ENCODE measurements at places on chromosomes 7 and 10.

DNA sequence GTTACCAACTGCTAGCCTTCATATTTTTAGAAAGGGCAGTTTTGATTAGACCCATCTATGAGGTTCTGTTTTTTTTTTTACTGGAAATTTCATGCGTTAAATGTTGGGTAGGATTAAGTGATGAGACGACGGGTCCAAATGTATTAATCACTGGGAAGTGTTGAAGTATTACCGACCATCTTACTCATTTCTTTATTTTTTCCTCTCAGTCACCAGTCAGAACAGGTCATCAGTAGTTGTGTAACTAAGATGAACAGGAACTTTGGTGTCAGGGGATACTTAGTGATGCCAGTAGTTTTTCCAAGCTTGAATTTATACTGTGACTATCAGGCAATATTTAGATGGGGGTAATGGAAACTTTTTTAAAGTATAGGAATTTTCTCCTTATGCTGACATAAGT is 14.2 kb downstream of the TFAM start:
- DNase-seq: no peak

DNA sequence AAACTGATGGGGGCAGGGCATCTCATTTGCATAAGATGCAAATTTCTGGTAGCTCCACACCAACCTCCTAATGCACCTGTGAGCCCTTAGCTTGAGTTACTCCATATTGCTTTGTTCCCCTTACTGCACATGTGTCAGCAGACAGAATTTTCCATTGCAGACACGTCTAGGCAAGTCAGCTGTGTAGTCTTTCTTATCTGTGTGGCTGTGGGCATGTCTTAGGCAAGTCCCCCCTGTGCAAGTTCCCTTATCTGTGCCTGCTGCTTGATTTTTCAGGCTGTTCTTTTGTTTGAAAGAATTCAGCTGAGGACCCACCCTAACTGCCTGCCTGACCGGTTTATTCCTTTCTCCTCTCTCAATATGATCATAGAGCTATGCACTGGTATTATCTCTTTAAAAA is 28.5 kb upstream of the TRIM24 start:
- no peak for DNase-seq

DNA sequence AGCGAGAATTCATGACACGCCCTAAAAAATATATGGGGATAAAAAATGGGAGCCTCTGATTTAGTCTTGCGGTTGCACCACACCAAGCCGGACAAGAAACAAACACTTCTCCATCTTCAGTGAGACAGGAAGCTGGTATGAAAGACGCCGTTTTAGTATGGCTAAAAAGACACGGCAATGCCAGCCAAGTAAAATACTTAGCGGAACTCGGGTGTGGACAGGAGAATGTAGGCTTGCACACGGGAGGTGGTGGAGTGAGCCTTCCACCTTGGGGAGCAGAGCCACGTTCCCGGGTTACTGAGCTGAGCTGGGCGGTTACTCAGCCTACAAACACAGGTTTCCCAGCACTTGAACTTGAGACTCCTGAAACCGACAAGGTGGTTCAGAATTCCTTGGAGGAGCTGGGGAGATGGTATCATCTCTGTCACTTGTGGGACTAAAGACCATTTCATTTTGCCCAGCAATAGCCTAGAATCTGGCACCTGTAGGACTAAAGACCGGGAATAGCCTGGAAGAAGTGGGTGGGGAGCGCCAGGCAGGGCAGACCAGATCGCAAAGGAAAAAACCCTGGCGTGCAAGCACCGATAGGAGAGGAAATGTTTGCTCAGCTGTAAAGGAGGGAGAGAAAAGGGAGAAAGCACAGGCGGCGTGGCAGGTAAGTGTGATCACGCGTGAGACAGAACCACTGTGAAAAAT is 34.8 kb upstream of the SEPHS1 start:
- DNase-seq: no peak

- DNase-seq: no peak
These were observed 298.9 kb downstream of the WDR37 start for GRCh38 chr10:1354809-1355710.

DNA sequence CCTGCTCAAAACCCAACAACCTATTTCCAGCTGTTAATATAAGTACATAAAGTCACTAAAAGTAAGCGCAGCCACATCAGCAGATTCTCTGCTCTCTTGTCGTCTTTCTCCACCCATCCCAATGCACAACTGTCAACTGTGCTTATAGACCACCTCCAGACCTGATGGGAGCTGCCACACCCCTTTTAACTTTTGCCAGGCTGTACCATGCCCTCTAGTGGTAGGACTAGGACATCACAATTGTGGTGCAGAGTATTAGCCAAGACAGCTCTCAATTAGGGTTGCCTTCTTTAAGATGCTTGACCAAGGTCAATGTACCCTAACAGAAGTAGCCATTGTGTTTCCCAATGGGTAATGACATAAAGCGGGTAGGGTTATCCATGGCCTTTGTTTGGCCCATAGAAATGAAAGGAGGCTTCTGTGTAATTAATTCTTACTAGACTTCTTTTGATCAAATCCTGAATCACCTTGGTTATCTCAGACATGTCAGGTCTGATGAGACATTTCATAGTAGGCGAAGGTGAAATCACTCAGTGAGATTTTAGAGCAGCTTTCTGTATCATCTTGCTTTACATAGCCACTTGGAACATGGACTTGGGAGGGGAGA is 68.1 kb downstream of the SCRN1 start:
- peak; percentile 57 for DNase-seq

DNA sequence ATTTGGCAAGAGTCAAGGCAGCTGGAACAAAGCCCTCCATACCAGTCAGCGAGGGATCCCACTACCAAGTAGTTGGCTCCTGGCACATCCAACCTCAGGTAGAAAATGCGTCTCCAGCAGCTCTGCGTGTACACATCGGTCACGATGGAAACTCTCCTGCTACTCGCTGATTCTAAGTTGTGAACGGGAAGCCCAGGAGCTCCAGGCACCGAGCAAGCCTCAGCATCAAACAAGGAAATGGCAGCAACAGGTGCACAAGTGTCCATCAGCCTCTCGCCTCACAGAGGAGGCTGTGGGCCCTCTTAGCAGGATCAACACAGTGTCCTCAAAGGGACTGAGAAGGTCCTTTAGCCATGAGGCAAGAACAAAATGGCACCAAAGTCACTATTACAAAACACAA is 127.0 kb downstream of the TCERG1L start:
- DNase-seq: no peak

GRCh38 chr10:97684866-97685394 is 2.1 kb downstream of the AVPI1 start:
- no peak for DNase-seq

GRCh38 chr10:79382491-79382941 is 35.2 kb downstream of the PPIF start:
- DNase-seq: no peak

DNA sequence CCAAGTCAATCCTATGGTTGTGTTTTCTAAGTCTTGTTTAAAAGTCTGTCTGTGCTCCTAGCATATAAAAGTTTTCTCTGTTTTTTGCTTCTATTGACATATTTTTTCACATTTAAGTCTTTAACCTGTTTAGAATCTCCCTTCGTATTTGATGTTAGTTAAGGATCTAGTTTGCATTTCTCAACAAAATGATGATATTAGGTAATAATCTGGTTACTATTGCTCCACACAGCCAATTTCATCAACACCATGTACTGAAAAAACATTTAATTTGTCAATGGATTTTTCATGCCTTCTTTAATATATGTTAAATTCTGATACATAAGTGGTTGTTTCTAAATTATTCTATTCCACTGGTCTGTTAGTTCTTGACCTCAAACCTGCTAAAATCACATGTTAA is 17.5 kb upstream of the TSGA13 start:
- no peak for DNase-seq

DNA sequence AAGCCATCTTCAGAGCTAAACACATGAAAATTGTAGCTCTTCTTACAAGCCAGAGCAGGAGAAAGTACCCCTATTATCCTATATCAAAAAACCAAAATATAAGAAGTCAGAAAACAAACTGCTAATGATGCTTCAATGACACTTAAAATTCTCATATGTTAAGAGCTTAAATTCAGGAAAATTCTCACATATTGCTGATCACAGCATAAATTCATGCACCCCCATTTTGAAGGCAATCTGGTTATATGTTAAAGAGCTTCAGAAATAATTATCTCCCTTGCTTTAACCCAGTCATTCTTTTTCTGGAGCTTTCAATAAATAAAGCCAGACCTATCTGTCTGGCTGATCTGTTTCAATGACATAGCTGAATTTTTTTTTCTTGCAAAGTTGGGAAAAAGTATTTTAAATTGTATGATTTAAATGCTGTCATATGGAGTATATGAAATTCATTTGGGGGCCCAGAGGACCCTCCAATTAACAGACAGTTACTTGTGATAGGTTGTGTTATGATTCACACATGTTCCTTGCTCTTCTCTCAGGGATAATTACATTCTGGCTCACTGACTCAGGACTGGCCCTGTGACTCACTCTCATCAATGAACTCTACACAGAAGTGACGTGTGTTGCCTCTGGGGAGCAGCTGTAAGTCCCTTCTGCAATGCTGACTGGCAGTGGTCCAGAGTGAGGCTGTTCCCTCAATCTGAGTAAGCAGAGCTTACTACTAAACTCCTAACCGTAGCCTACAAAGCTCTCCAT is 85.2 kb downstream of the HGF start:
- peak; percentile 79 for DNase-seq

DNA sequence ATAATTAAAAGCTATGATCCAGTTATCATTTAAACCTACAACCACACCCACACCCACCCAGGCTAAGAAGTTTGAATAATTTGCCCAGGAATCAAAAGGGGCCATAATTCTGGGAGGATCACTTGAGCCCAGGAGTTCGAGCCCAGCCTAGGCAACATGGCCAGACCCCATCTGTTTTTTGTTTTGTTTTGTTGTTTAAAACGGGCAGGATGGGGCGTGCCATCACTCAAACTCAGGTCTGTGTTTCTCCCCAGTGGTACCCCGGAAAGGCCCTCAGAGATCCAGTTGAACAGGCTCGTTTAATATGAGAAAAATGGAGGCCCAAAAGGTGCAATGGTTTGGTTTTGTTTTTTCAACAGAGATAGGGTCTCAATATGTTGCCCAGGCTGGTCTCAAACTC is 23.3 kb downstream of the HSPB1 start:
- no peak for DNase-seq

- no peak for DNase-seq
These were observed 28.7 kb downstream of the FRMD4A start for GRCh38 chr10:14302035-14302434.

GRCh38 chr10:1047937-1048336 is 982 bp downstream of the IDI1 start:
- no peak for DNase-seq

DNA sequence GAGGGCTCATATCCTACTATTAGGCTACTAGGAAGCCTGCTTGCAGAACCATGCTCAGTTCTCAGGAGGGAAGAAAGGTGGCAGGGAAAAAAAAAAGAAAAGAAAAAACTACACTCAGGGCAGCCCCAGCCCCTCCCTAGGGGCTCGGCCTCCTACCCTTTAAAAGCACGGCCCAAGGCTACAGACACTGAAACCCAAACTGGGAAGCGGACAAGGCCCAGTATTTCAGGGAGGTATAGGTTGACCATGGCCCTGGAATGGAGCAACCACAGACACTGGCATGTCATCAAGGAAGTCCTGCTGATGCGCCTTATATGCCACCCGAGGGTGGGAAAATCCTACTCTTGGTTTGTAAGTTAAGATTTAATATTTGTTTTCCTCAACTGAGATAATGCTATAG is 50.8 kb downstream of the DLG5 start:
- no peak for DNase-seq

GRCh38 chr10:105855791-105856190 is 1214.7 kb downstream of the SORCS3 start:
- DNase-seq: no peak

- peak; percentile 40 for DNase-seq
These were observed 271.3 kb upstream of the CACNA2D1 start for GRCh38 chr7:82714883-82715282.

GRCh38 chr7:86889501-86889900 is 170.0 kb downstream of the ELAPOR2 start:
- no peak for DNase-seq

GRCh38 chr10:102421507-102421756 is 796 bp downstream of the FBXL15 start:
- no peak for DNase-seq

DNA sequence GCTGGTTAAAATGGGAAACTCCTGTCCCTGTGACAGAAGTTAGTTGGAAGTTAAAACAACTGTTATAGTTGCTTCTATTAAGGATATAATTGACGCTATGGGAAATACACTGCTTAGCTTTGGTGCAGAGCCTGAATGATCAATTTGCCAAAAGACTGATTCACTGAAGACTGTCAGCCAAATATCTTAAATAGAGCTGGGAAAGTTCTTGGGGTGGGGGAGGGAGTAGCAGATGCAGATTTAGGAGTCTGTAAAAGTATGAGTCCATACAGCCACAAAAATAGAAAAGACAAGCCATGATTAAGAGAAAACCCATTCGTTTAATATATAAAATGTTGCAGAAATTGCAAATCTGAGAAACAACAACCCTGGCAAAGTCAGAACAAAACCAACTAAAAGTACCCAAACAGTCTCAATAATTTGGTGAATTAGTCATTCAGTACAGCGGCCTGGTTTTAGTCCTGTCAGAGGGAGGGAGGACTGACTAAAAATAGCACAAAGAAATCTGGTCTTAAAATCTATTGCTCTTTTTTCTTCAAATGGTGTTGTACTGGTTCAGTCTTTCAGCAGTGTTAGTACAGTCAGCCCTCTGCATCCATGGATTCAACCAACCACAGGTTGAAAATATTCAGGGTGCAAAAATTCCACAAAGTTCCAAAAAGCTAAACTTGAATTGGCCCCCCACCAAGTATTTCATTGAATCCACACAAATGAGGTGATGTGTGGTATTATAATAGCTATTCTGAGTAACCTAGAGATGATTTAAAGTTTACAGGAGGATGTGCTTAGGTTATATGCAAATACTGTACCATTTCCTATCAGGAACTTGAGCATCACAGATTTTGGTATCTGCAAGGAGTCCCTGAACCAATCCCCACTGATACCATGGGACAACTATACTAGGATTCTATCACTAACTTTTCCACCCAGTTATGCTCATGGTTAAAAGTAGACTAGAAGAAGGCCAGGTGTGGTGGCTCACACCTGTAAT is 30.0 kb downstream of the STK17A start:
- DNase-seq: peak; percentile 72

GRCh38 chr7:108660465-108660864 is 90.8 kb downstream of the DNAJB9 start:
- DNase-seq: no peak

DNA sequence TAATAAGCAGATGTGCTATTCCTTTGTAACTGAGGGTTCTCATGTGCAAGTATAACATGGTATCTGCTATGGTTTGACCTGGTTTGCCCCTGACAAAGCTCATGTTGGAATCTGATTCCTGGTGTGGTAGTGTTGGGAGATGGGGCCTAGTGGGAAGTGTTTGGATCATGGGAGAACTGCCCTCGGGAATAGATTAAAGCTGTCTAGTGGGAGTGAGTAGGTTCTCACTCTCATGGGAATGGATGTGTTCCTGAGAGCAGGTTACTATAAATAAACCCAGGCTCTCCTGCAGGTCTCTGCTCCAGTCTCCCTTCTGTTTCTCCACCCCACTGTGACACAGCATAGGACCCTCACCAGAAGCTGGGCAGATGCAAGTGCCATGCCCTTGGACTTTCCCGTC is 97.7 kb downstream of the ATE1 start:
- DNase-seq: no peak

- no peak for DNase-seq
These were observed 5.9 kb downstream of the MAFK start for GRCh38 chr7:1536455-1536742.

Measured in hindlimb muscle (tissue), 1 donor.